ENCODE measurements at places on chromosomes 11 and 22.

- DNase-seq: no peak
These were observed 70.8 kb downstream of the PANX1 start for GRCh38 chr11:94199136-94200130.

GRCh38 chr22:32916025-32916424 lies 114.5 kb downstream of the TIMP3 start:
- DNase-seq: no peak

- no peak for DNase-seq
These were observed 337.0 kb downstream of the SHANK2 start for GRCh38 chr11:70915158-70915985.

DNA sequence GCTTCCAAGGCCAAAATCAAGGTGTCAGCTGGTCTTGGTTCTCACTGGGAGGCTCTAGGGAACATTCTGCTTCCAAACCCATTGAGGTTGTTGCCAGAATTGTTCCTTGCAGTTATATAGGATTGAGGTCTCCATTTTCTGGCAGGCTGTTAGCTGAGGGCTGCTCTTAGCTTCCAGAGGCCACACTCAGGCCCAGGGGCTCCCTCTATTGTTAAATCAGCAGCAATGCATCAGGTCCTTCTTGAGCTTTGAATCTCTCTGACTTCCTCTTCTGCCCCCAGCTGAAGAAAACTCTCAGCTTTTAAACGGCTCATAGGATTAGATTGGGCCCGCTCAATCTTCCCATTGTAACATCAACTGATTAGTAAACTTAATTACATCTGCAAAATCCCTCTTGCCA lies 39.3 kb upstream of the BSX start:
- DNase-seq: peak; percentile 63

DNA sequence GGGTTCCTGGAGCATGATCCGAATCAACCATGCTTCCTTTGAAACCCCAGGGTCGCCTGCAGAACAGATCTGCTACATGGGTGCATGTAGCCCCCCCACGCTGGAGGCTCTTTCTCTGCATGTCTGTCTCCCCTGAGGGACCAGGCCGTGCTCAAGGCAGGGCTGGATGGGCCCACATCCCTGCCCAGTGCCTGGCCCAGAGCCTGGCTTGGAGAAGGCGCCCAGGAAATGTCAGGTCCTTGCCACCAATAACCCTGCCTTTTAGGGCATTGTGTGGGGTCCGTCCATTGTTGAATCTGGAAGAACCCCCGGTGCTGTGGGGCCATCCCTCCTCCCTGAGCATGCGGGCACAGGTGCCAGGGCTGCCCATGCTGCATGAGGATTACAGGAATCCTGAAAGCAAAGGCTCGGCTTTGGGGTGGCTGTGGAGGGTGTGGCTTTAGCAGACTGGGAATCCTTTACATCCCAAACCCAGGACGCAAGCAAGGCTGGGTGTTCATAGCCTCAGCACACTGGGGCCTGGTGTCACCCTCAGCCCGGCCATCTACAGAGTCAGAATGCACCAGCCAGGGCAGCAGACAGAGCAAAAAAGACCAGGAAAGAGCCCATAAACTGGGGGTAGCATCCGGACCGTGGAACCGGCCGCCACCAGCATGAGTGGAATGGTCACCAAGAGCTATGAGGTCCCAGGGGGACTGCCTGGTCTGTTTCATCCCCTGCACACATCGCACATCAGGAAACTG lies 48.2 kb downstream of the RTL6 start:
- no peak for DNase-seq

GRCh38 chr11:133999355-133999754 lies 42.6 kb upstream of the IGSF9B start:
- DNase-seq: no peak

DNA sequence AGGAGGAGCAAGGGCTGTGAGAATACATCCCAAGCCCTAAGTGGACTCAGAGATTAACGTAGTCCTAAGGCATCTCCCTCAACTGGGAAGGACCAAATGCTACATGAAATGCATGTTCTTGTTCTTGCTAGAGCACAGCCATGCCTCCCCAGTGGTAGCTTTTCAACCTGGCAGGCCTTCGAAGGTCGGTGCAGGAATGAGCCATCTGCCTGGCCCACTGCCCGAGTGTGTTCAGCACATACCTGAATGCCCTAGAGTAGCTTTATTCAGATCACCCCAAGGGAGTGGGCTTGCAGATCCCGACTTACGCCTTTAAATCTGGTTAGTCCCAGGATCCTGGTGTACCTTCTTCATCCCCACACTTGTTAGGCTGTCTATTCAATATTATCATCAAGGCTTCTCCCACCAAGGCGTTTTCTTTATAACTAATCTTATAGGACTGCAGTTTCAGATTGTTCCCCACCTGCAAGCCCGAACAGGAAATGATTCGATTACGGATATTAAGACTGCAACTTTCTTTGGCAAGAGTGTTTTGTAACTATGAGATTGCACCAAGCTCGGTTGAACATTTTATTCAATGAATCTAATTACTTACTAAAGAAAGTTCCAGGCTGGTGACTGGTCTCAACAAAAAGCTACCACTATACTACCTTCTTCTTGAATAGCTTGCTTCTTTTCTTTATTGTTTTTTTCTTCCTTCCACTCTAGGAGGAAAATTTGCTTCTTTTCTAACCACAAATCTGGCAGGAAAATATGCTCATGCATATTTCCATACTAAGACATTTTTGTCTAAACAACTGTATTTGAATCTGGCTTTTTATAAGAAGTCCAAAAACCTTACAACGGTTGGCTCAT lies 115.6 kb downstream of the SGSM3 start:
- DNase-seq: peak; percentile 73

GRCh38 chr22:38796262-38796957 lies 2.5 kb upstream of the DNAL4 start:
- DNase-seq: peak; percentile 15

DNA sequence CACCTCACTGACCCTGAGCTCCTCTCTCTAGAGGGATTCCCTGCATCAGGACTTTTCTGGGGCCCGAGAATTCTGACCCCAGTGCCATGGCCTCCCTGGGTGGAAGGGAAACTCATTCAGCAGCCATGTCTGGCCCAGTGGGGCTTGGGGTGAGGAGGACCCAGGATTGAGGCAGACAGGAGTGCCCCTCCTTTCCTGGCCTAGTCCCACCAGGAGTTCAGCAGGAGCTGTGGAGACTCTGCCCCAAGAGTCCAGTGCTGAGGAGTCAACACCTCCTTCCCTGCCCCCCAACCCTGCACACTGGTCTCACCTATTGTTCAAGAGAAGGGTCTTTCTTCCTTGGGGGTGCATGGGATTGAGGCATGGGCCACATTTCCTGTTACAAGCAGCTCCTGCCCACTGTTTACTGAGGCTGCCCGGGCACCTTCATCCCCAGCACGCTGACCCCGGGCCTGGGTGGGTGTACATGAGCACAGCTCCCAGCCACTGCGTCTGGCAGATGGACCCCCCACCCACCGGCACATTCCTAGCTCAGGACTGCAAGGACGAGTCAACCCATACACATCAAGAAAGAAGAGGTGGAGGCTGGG lies 33.9 kb downstream of the ALX4 start:
- DNase-seq: no peak

- no peak for DNase-seq
These were observed 29.9 kb downstream of the KCNQ1OT1 start for GRCh38 chr11:2669634-2670469.

DNA sequence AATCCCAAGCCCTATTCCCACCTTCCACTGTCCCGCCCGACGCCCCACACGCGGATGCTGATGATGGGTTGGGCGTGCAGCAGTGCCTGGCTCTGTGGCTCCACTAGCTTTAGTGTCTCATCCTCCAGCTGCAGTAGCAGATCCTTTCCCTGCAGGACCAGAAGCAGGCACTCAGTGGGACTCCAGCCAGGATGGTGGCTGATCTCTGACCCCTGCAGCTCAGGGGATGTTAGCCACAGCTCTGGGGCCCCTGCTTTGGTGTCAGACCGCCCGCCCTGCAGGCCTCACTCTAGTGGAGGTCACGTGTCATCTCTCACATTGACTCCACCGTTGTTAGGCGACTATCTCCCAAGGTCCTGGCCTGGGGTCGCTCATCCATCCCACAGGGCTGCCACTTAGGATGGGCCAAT lies 11.8 kb downstream of the SMPD1 start:
- DNase-seq: no peak

DNA sequence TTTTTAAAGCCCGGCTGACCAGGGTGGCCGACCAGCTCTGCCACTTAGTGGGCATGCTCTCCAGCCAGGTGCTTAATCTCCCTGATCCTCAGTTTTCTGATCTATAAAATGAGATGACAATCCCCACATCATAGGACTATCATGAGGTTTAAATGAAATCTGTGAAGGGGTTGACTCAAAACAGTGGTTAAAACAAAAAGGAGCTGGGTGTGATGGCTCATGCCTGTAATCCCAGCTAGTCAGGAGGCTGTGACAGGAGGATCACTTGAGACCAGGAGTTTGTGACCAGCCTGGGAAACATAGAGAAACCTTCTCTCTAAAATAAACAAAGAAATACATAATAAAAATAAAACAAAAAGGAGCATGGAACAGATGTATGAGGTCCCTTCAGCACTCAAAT lies 3.6 kb upstream of the C11orf86 start:
- no peak for DNase-seq

GRCh38 chr11:5620651-5621521 lies 3.9 kb upstream of the TRIM34 start:
- peak; percentile 80 for DNase-seq

DNA sequence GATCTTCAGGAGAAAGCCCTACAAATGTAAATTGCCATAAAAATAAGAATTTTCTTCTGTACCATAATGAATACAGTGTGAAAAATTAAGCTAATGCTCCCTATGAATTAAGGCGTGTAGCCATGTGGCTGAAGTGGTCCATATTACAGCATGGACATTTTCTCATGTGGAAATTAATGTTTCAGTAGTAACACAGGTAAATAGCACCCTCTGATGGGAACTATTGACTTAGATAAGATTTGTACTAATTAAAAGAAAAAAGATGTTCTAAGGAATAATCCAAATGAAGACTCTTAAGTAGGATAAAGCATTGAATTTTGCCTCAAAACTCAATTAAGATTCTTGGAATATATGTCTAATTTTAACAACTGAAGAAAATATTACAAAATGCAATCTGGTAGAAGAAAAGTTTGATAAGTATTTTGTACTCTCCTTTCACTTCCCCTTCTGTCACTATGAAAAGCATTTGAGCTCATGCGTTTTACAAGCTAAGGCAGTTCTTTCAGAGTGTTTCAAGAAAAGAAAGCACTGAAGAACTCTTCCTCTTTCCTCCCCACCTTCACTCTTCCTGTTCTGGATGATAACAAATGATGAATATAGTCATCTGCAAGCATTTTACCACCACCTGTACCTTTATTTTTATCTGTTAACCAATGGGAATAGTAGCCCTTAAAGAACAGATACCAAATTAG lies 9.9 kb upstream of the OR8D2 start:
- peak; percentile 34 for DNase-seq
